ENCODE measurements at places on chromosomes 11 and 22.

- no peak for DNase-seq
These were observed 47.0 kb upstream of the CLMP start for GRCh38 chr11:123241874-123242543.

DNA sequence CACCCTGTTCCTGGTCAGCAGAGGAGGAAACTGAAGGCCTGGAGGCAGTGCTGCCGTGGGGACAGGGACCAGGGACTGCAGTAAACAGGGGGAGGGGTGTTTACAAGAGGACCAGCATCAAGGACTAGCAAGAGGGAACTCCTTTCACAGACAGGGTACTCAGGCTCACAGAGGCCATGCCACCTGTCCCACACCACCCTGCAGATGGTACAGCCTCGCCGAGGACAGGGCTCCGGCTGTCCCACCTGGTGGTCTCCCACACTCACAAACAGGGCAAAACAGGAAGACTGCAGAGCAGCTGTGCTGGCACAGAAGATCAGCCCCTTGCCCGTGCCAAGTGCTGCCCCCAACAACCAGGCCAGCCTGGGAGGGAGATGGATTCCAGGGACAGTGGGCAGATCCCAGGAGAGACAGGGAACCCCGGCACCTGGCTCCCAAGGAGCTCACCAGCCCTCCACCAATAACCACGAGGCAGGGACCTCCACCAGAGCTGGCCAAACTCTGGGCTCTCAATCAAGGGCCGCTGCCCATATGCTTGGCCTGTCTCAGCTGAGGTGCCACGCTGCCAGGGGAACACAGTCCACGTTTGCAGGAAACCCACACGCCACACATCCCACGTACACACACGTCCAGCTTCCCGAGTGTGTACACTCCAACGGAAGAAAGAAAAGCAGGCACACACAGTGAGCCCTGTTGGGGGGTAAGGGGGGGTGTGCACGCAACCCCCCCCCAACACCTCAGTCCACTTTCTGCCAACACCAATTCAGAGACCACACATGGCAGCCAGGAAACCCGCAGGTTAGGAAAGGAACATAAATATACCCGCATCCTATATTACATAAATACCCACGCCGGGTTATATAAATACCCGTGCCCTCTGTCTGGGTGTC lies 2.1 kb downstream of the CSNK1E start:
- no peak for DNase-seq

DNA sequence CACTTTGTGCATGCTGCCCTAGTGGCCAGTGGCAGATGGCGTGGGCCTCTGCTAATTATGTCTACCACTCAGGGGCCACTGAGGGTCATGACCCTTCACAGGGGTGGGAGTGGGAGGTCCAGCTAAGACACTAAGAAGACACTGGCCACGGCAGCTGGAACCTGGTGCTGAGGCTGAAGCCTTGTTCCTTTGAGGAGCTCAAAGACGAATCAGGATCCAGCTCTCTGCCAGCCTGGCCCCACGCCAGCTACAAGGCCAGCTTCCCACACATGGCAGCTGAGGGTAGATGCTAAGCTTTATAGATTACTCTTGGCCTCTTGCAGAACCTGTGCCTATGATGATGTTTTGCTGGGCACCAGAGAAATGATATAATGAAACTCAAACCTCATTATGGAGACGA lies 226.3 kb downstream of the DSCAML1 start:
- DNase-seq: peak; percentile 7

DNA sequence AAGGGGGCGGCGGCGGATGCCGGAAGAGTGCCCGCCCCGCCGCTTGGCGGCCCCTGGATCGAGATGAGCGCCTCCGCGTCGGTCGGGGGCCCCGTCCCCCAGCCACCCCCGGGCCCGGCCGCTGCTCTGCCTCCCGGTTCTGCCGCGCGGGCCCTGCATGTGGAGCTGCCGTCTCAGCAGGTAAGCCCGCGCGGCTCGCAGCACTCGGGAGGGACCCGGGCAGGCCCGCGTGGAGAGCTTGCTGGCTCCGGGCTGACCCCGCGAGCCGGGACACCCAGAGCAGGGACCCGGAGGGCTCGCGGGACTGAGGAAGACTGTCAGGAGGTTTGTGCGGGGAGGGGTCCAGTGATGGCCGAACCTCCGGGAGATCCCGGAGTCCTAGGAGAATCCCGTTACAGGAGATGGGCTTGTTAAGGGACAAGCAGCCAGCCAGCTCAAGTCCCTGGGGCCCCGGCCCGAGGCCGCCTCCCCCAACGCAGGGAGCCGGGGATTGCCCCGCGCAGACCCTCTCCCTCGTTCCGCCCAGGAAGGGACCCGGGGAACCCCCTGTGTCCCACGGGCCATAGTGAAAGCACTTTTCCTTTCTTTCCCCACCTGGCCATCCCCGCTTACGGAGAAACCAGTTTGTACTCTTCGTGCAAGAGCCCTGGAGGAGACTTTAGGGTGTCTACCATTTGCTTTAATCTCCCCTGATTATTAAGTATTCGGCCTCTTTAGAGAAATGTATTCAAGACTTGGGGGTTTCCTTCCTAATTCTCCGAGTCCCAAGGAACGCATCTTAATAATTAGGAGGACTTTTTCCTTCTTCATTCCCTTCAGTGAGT lies 547 bp downstream of the UVRAG start:
- no peak for DNase-seq

GRCh38 chr11:86582898-86583297 lies 89.5 kb downstream of the ME3 start:
- DNase-seq: no peak

DNA sequence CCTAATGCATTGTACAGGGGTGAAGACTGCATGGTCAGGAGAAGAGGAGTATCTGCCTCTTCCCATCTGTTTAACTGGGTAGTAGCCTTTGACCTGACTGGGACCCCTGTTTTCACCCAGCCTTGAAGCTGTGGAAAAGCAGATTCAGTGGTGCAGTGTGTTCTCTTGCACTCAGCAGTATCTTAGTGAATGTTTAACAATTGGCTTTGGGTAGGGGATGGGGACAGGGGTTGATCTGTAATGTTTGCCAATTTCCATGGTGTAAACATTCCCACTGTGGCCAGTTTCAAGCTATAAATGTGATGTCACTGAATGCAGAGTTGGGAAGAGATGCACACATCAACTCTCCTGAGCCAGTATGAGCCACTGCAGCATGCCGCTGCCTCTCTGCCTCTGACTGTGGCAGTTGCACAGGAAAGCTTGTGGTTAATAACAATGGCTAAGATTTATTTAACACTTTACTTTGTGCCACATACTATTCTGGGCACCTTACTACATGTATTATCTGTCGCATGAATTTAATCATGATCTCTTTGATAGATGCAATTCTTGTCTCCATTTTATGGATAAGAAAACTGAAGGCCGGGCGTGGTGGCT lies 15.7 kb downstream of the FJX1 start:
- DNase-seq: no peak

DNA sequence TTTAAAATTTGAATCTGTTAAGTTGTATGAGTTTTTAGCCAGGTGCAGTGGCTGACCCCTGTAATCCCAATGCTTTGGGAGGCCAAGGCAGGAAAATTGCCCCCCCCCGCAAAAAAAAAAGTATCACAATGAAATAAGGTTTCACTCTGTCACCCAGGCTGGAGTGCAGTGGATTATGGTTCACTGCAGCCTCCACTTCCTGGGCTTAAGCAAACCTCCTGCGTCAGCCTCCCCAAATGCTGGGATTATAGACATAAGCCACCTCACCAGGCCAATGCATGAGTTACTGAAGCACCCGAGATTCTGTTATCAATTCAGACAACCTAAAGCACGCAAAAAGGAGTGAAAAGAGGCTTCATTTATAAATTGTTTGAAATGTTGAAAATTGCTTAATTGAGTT lies 2.4 kb upstream of the CHID1 start:
- no peak for DNase-seq

- no peak for DNase-seq
These were observed 57.6 kb downstream of the PLEKHA7 start for GRCh38 chr11:16956538-16957153.

- peak; percentile 97 for DNase-seq
These were observed 9.3 kb upstream of the MIAT start for GRCh38 chr22:26648011-26648497.

- no peak for DNase-seq
These were observed 183.2 kb downstream of the MSANTD4 start for GRCh38 chr11:105838668-105839384.

GRCh38 chr11:69416143-69416515 lies 65.3 kb upstream of the LINC01488 start:
- DNase-seq: no peak

GRCh38 chr11:69892237-69892985 lies 73.2 kb upstream of the FGF3 start:
- DNase-seq: peak; percentile 38

DNA sequence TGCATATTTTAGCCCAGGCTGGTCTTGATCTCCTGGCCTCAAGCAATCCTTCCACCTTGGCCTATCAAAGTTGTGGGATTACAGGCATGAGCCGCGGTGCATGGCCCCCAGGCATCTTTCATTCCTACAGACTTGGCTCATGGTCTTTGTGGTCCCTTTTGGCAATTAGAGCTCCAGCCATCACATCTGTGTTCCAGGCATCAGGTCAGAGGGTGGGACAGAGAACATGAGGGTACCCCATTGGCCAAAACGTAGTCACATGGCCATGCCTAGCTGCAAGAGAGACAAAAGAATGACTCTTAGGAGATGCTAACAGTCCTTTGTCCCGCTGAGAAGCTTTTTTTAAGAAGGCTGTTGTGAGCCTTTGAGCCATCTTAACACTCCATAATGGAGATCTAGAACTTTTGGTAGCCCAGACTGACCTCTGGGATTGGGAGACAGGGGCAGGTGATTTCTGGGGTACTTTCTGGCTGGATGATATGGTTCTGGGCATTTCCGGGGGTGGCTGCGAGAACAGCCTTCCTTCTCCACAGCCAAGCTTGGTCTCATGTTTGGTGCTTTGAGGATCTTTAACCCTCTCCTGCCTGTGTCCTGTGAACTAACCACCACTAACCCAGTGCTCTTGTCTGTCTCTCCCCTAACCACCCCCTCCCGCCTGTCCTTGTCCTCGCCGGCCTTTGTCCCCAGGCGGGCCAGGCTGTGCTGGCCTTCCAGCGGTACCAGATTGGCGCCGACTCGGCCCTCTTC lies 18.4 kb upstream of the TAB1 start:
- no peak for DNase-seq

DNA sequence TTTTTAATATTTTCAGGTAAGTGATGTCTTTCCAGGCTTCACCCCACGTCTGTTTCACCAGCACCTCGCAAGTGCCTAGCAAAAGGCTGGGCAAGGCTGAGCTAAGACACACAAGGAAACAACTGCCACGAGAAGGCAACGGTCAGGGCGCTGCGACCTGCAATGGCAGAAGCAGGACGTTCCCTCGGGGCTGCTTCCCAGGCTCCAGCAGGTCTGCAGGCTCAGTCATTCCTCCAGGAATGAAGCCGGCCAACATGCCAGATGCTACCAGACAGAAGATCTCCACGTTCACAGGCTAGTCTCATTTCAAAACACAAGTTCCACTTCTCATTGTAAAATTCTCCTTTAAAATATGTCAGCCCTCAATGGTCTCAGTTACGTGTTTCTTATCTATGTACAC lies 45.5 kb downstream of the CELSR1 start:
- DNase-seq: no peak

- DNase-seq: no peak
These were observed 1.1 kb upstream of the PHLDB1 start for GRCh38 chr11:118606157-118606843.

DNA sequence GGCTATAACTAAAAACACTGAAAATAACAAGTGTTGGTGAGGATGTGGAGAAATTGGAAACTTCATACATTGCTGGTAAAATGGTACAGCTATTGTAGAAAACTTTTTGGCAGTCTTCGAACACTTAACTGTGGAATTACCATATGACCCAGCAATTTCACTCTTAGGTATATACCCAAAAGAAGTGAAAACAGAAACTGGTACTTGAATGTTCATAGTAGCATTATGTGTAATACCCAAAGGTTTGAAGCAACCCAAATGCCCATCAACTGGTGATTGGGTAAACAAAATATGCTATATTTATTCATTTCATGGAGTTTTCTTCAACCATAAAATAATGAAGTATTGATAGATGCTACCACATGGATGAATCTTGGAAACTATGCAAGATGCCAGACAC lies 40.8 kb upstream of the FTH1 start:
- DNase-seq: no peak

DNA sequence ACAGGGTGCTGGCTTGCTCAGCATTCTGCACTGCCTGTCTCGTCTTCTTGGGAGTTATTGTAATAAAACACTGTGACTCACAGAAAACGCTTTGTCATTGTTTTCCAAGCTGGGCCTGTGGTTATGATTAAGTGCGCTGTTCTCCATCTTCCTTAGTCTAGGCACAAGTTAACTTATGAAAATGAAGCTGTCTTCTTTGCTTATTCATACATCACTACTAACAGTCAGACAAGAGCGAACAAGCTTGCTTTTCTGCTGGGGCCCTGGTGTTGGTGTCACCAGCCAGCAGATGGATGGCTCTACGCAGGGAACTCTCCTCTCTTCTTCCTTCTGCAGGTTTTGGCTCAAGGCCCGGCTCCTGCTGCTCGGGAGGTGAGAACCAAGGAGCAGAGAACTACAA lies 380.1 kb upstream of the SYN3 start:
- DNase-seq: no peak

- no peak for DNase-seq
These were observed 23.3 kb upstream of the MMP7 start for GRCh38 chr11:102553835-102554282.

GRCh38 chr11:125902277-125902926 lies 604 bp downstream of the PUS3 start:
- no peak for DNase-seq

- no peak for DNase-seq
These were observed 7.2 kb upstream of the ELMOD1 start for GRCh38 chr11:107583629-107584195.

- no peak for DNase-seq
These were observed 2.4 kb downstream of the ZDHHC24 start for GRCh38 chr11:66543263-66544107.

DNA sequence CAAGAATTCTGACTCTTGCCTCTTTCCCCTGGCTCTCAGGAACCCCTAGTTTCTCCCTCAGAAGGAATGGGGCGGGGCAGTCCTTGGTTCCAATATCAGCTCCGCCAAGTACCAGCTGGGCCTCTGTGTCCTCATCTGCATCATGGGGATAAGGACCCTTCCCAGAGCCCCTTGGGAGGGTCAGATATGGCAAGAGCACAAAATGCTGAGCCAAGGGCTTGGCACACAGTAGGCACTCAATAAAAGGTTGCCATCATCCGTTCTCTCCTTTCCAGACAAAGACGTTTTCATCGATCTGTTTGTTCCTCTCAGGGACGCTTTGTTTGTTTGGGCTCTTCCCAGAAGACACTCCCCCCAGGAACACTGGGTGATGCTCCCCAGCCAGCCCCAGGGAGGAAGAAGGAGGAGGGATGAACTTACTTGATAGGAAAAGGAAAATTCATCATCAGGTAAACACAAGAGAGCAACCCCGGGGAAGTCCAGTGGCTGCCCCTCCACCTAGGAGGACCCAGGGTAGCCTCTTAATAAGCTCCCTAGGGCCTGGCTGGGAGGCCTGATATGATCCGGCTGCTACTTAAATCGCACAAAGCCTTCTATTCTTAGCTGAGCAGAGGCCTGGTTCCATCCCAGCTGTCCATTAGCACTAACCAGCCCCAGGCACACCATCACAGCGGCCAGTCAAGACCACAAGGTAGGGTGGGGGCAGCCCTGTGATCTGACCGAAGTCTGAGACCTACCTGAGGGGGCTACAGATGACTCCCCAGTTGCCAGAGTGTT lies 19.6 kb downstream of the GDPD5 start:
- no peak for DNase-seq

- no peak for DNase-seq
These were observed 6.5 kb downstream of the SF1 start for GRCh38 chr11:64771861-64772260.

- peak; percentile 45 for DNase-seq
These were observed 54.6 kb downstream of the SPECC1L start for GRCh38 chr22:24325105-24325757.

GRCh38 chr22:24290459-24290858 lies 19.8 kb downstream of the SPECC1L start:
- DNase-seq: no peak

Data from DMS153 (cell line).